ENCODE measurements at places on chromosomes 16 and 17.

DNA sequence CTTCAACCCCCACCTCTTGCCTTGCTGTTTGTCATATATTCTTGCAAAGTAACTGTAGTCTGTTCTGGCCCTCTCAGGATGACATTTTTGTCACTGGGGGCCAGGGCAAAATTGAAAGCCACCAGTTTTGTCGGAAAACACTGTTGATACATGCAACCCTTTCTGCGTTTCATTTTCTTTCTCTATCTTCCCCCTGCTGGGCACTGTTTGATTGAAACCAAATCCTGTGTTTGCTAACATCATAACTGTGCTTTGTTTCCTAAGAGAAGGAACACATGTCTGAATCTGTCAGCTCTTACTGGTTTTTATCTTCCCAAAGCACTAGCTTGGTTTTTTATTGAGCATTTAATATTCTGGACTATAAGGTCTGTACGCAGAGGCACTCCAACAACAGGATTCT lies 11.7 kb upstream of the CPPED1 start:
- no peak for DNase-seq

- DNase-seq, result no peak
Observed at GRCh38 chr17:27947005-27947406, 53.8 kb upstream of the LYRM9 start.

DNA sequence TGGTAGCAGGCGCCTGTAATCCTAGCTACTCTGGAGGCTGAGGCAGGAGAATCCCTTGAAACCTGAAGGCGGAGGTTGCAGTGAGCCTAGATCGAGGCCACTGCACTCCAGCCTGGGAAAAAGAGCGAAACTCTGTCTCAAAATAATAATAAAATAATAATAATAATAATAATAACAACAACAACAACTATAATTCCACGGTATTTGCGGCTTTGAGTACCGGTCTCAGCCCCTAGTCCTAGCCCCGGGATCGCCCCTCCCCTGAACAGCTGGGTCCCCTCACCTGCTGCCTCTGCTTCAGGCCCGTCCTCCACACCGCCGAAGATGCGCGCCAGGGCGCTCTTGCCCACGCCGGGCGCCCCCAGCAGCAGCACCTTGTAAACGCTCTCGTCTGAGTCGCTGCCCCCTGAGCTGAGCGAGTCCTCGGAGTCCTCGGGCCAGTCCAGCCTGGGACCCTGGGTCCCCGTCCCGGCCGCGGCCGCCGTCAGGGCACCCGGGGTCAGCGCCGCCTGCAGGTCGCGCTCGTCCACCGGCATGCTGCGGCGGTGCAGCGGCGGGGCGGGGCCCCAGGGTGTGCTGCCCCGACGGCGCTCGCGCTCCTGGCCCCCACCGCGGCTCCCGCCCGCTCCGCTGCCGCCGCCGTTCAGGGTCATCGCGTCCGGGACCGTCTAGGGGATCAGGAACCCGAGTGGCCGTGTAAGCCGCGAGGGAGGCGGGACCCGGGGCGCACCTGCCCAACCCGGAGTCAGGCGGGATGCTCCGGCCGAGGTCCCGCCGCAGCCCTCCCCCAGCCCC lies 611 bp downstream of the RRAD start:
- no peak for DNase-seq

GRCh38 chr16:86193528-86194193 lies 294.7 kb downstream of the IRF8 start:
- no peak for DNase-seq

- no peak for DNase-seq
Observed at GRCh38 chr16:56617212-56618085, 8.1 kb upstream of the MT1E start.

DNA sequence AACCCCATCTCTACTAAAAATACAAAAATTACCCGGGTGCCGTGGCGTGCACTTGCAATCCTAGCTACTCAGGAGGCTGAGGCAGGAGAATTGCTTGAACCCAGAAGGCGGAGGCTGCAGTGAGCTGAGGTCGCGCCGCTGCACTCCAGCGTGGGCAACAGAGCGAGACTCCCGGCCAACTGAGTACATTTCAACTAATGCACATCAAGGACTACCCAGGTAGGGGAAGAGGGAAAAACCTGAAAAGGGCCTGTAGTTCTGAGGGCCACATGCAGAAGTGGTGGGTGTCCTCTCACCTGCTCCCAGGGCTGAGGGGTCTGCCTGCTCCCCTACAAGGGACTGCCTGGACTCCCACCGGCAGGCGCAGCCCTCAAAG lies 584 bp upstream of the SLC16A5 start:
- no peak for DNase-seq

All from Karpas-422 (cell line).